CD4-positive, alpha-beta T cell treated with Interleukin-4 for 4 hours (primary cell): ENCODE measurements at places on chromosomes 1 and 21.
A peak's percentile ranks its signal among the peaks of the same experiment; 100 is the strongest.

DNA sequence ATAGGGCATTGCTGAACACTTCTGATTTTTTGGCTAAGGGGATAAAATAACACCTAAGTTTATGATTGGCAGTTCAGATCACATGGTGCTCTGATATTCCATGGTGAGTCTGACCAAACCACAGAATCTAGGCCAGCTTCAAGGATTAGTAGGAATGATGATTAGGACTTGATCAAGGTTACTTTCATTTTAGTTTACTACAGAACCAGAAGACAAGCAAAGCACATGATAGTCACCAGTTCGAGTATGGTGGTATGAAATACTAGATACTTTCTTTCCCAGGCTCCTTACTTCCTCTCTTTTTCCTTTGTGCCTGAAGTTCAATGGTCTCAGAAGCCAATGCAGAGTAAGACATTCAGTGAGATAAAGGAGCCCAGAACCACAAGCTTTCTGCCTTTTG, 26.6 kb downstream of the S100A10 start:
- DNase-seq = no peak

GRCh38 chr1:93845538-93846205, 33.3 kb downstream of the DNTTIP2 start:
- peak; percentile 86 for DNase-seq

DNA sequence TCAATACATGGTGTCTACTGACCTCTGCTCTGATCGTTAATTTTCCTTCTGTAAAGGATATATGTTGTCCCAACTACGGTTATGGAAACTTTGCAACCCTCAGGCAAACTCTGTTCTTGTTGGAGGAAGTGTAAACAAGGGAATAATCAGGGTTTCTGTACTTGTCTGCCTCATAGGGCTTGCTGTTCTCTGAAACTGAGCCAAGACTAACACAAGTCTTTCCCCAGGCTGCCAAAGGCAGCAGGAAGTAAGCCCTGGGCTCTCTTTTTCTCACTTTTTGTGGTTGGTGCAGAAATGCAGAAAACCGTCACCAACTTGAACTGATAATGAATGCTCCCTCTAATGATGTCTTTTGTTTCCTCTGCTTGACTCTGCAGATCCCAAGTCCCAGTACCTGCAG, 7.6 kb downstream of the CYP4X1 start:
- no peak for DNase-seq

DNA sequence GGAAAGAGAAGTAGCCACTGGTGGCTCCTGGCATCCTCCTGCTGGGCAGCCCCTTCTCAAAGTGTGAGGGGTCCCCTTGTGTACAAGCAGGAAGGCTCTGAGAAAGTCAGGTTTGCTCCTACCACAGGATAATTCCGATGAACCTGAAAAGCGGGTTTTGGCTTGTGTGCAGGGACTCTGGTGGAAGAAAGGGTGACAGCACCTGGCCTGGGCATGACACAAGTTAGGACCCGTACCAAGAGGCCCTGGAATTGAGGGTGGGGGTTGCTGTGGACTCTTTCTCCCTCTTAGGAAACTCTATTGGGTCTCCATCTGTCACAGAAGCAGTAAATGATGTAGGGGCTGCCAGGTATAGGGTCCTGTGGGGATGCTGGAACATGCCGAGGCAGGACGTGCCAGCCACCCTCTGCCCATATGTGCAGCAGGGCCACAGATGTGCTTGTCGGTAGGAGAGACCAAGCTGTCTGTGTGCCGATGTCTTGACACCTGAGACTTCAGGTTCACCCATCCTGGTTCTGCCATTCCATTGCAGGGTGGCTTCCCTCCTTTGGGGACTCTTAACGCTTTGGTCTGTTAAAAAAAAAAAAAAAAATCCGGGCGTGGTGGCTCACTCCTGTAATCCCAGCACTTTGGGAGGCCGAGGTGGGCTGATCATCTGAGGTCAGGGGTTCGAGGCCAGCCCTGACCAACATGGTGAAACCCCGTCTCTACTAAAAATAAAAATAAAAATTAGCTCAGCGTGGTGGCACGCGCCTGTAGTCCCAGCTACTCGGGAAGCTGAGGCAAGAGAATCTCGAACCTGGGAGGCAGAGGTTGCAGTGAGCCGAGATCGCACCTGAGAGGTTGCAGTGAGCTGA, 9.8 kb downstream of the C1orf35 start:
- no peak for DNase-seq

DNA sequence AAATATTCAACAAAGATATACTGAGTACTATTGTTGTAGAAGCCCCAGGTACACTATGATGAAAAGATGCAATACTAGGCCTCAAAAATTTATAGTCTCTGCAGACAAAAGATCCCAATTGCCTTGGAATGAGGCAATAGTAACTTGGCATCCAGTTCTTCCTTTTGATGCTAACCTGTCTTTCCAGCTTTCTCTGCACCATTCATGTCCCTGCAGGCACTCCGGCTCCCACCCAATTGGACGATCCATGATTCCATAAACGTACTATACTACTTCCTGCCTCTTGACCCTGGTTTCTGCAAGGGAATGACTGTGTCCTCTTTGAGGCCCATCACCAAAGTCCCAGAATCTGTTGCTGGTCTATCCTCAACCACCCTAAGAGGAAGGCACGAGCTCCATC, 8.0 kb upstream of the TAGLN2 start:
- DNase-seq = no peak

DNA sequence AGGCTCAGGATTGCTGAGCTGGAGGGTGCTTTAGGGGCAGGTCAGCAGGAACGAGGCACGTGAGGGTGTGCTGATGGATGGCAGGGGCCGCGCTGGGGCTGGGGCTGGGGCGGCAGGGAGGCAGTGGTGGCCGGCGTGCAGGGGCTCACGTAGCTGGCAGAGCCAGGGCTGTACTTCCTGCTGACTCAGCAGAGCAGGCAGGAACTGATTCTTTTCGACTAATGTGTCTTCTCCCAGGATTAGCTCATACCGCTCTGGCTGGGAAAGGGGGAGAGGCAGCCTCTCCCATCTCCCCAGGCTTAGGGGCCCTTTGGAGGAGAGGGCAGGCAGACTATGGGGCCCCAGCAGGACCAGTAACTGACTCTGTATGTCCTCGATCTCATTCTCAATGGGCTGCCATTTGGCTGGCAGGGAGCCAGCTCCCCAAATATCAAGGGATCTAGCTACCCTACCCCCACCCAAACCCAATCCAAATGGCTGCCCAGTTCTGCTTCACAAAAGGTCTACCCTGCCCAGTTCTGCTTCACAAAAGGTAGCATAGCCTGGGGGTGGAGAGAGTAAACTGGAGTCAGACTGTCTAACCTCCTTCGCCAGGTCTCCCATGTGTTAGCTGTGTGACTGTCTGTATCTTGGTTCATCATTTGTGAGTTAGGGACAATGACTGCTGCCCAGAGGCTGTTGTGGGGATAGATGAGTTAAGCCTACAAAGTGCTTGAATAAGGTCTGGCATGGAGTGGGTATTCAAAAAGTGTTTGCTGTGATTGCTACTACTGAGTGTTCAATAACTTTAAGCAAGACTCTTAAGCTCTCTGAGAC, 100.1 kb upstream of the SLC2A1 start:
- DNase-seq = no peak

GRCh38 chr1:35847935-35848565, 35.0 kb upstream of the AGO1 start:
- no peak for DNase-seq

GRCh38 chr1:15004396-15004795, 149.2 kb upstream of the TMEM51 start:
- no peak for DNase-seq

DNA sequence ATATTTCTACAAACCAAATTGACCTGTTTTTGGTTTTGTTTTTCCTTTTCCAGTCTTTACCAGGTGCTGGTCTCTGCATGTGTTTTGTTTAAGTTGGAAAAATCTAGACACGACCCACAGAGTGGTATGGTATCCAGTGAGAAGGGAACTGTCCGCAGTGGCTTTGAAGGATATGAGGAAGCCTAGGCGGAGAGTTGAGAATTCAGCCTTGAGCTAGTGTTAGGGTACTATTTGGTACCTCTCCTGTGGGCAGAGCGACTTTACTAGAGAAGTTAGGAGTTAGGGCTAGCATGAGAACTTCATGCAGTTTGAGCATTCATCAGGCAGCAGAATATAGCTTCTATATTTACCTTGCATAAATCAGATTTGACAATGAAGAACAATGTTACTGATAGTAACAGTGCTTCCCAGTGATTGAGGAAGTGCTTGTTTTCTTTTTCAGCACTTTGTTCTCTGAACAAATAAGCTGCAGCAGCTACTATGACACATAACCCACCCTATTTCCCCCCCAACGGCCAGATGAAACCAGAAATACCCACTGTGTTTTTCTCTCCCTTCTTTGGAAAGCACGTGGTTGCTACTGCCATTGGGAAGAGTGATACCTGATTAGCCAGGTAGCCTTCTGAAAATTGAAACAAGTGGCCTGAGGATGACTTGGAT, 19.0 kb downstream of the MRPS6 start:
- peak; percentile 27 for DNase-seq

DNA sequence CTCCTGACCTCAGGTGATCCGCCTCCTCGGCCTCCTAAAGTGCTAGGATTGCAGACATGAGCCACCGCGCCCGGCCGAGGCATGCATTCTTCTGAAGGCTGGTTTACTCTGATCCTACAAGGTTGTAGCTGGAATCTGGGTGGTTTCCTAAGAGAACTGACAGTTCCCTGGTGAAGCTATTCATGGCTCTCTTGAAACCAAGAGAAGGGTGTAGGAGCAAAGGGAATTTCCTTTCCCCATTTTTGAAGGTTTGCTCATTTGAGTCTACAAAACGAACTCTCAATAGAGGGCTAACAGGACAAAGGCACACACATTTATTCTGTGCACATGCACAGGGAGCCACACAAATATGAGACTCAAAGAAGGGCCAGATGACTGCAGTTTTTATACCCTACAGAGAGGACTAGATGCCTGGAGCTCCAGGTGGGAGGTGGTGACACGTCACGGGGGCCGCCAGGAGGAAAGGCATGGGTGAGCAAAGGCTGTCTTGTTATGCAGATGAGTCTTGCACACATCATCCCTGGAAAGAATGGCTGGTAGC, 49.5 kb upstream of the ERRFI1 start:
- DNase-seq = no peak

DNA sequence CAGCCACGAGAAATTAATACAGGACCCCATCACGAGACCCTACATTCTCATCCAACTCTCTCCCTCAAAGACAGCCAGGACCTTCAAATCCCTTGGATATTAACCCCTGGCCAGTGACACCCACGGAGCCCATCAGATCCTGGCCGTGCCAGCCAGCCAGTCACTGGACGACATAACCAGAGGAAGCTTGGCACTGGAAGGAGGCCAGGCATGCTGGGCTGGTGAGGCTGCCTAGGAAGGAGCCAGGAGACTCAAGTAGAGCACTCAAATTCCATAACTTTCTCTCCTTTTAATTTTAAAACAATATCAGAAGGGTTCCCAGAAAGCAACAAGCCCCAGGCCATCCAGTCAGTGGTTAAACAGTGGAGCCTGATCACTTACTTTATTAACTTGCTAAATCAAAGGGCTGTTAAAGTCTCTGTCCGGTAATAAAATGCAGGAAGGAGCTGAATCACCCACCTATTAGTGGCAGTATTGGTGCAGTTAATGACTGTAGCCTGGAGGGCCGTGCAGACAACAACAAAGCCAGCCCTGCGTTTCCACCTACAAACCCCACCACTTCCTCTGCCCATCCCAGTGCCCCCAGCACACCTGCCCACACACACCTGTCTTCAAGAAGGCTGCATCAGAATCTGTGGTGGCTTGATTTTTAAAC, 78.0 kb downstream of the HIVEP3 start:
- no peak for DNase-seq

GRCh38 chr21:27803571-27803970, 836.7 kb upstream of the ADAMTS5 start:
- DNase-seq = no peak
